ENCODE measurements at places on chromosomes 5 and 9. TPM values are rescaled to one million over a fixed set of nuclear protein-coding genes. Genes with fewer than 3 reads are reported as not detected.

The PFN3 gene
- total RNA-seq, result not detected

The ROPN1L gene
- total RNA-seq, result 0.41 TPM

The SWI5 gene
- total RNA-seq, result 14.7 TPM

The CCDC171 gene
- 8.7 TPM for total RNA-seq

The AJM1 gene
- total RNA-seq, result 2.2 TPM

The MSX2 gene
- total RNA-seq, result 0.62 TPM

The SLC36A2 gene
- 3.1 TPM for total RNA-seq

The SYNPO gene
- total RNA-seq, result 36.6 TPM

The CATSPER3 gene
- not detected for total RNA-seq

The GPRIN1 gene
- 0.72 TPM for total RNA-seq

The WNT8A gene
- total RNA-seq, result not detected

The C9orf50 gene
- total RNA-seq, result not detected

The CDC42SE2 gene
- 32.3 TPM for total RNA-seq

The CRHBP gene
- total RNA-seq, result not detected

The NIPAL4 gene
- 2.1 TPM for total RNA-seq

The PCDHB13 gene
- 4.4 TPM for total RNA-seq

The CAAP1 gene
- total RNA-seq, result 22.5 TPM

The SREK1IP1 gene
- 19.1 TPM for total RNA-seq

The PCDHGC3 gene
- 104 TPM for total RNA-seq

The CLTA gene
- 95.7 TPM for total RNA-seq

The KCNIP1 gene
- total RNA-seq, result 4.2 TPM

The SPINK13 gene
- total RNA-seq, result not detected

The PRDM9 gene
- total RNA-seq, result not detected

The ARL14EPL gene
- total RNA-seq, result not detected

The GPR107 gene
- 30.0 TPM for total RNA-seq

The PCDHB12 gene
- total RNA-seq, result 4.8 TPM

The GKAP1 gene
- total RNA-seq, result 14.9 TPM

The DIPK1B gene
- 18.3 TPM for total RNA-seq

The NUDT12 gene
- total RNA-seq, result 21.5 TPM

The EDIL3 gene
- 11.3 TPM for total RNA-seq

The PCDHGA10 gene
- 6.1 TPM for total RNA-seq

The FAT2 gene
- total RNA-seq, result 25.0 TPM

The PKD2L2 gene
- 1.9 TPM for total RNA-seq

The SLC36A3 gene
- total RNA-seq, result not detected

The GRXCR2 gene
- total RNA-seq, result not detected

The AGXT2 gene
- total RNA-seq, result not detected

The NXNL2 gene
- 0.72 TPM for total RNA-seq

The BAAT gene
- 0.41 TPM for total RNA-seq

The PGM5 gene
- total RNA-seq, result 94.5 TPM

The MYMK gene
- total RNA-seq, result 18.3 TPM

The IFNK gene
- total RNA-seq, result not detected

The HAVCR2 gene
- 2.8 TPM for total RNA-seq

The GRHPR gene
- total RNA-seq, result 113 TPM

The FOXD4L3 gene
- total RNA-seq, result not detected

The POMT1 gene
- total RNA-seq, result 27.4 TPM

The NCBP1 gene
- 50.6 TPM for total RNA-seq

The TMED7 gene
- 107 TPM for total RNA-seq

The FIBCD1 gene
- not detected for total RNA-seq

The BTNL9 gene
- 5.8 TPM for total RNA-seq
